ENCODE measurements at places on chromosomes 12 and 14. TPM values are rescaled to one million over a fixed set of nuclear protein-coding genes. Genes with fewer than 3 reads are reported as not detected.

Gene BHLHE41
- 3.4 TPM for total RNA-seq

Gene CRACR2A
- not detected for total RNA-seq

Gene KCNK10
- total RNA-seq, result not detected

Gene CACNA2D4
- total RNA-seq, result not detected

Gene JPH4
- not detected for total RNA-seq

Gene ASCL4
- total RNA-seq, result not detected

Gene TBX3
- 6.6 TPM for total RNA-seq

Gene COQ6
- 25.0 TPM for total RNA-seq

Gene PLA2G1B
- not detected for total RNA-seq

Gene GUCY2C
- total RNA-seq, result not detected

Gene STAT2
- total RNA-seq, result 101 TPM

Gene AGAP2
- not detected for total RNA-seq

Gene NRXN3
- not detected for total RNA-seq

Gene MUCL1
- not detected for total RNA-seq

Gene AICDA
- total RNA-seq, result not detected

Gene CNTN1
- not detected for total RNA-seq

Gene EMP1
- 230 TPM for total RNA-seq

Gene EML1
- total RNA-seq, result 9.5 TPM

Gene PABPN1
- 167 TPM for total RNA-seq

Gene KRT85
- total RNA-seq, result not detected

Gene B3GNT4
- 1.8 TPM for total RNA-seq

Gene RPL36AL
- total RNA-seq, result 257 TPM

Gene STXBP6
- not detected for total RNA-seq

Gene FKBP11
- total RNA-seq, result 11.0 TPM

Gene TSPAN19
- 0.63 TPM for total RNA-seq

Gene PAX9
- 5.5 TPM for total RNA-seq

Gene PTHLH
- total RNA-seq, result 5.4 TPM

Gene NID2
- total RNA-seq, result not detected

Gene KRT75
- not detected for total RNA-seq

Gene ST8SIA1
- 4.7 TPM for total RNA-seq

Gene DIP2B
- 19.0 TPM for total RNA-seq
